ENCODE measurements at places on chromosomes 1 and 21.

DNA sequence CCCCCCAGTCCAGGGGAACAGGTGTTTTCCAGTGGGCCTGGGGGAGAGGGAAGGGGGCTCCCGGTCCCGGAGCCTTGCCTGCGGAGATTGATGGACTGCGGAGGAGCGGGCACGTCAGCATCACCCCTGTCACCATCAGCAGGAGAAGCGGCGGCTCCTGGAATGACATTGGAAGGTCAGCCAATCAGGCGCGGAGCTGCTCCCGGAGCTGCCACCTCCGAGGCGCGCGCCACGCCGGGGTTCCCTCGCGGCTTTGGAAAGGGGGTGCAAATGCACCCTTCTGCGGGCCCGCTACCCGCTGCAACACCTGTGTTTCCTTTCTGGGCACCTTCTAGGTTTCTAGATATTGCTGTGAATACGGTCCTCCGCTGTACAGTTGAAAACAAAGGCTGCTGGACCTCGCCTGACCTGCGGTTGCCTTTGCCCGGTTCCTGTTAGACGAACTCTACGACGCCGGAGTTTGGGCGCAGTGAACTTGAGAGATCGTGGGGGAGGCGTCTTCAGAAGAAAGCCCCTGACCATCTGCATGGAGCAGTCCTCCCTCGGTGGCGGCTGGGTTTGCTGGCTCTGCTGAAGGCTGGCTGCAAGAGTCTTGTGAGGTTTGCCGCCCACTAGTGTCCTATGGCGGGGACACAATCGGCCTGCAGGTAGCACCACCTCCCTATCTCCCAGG, 5.3 kb downstream of the DSCAM start:
- DNase-seq = no peak

DNA sequence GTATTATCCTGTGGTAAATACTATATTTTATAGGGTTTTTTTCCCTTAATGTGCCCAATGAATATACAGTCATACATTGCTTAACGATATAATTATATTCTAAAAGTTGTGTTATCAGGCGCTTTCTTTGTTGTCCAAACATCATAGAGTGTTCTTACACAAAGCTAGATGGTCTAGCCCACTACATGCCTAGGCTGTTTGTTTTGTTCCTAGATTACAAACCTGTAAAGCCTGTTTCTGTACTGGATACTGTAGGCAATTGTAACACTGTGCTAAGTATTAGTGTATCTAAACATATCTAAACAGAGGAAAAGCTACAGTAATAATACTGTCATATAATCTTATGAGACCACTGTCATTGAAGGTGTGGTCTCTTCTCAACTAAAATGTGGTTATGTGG, 242.6 kb upstream of the C1orf105 start:
- DNase-seq = no peak

DNA sequence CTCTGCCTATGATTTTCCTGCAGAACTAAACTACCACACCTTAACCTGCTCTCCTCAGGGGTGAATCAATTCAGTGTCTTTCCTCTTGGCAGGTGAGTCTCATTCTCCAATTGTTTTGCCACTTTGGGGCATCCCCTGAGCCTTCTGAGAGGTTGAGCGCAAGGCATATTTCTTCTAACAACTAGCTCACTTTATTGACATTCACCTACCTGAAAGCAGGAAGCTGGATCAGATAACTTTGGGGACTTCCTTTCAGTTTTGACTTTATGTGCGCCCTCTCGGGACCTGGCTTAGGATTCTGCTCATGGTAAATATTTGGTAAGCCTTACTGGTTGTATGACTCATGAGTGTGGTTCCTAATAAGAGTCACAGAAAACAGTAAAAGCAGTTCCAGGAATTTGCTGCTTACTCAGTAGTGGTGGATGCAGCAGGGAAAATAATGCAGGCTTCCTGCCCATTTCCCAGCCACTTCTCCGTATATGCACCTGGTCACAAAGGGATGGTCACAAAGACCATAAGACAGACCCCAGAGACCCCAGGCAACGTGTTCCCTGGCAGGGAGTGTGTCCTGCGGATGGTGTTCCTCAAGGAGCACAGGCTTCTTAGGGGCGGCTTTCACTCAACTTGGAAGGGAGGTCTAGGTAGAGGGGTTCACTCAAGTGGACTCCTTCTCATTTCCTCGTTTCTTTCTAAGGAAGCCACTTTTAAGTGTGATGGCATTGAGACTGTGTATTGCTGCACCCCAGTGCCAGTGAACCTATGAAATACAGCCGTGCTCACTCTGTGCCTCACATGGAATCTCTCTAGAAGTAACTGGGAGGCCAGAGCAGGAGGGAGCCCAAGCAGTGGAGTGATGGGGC, 22.0 kb upstream of the BATF3 start:
- DNase-seq = peak; percentile 92

DNA sequence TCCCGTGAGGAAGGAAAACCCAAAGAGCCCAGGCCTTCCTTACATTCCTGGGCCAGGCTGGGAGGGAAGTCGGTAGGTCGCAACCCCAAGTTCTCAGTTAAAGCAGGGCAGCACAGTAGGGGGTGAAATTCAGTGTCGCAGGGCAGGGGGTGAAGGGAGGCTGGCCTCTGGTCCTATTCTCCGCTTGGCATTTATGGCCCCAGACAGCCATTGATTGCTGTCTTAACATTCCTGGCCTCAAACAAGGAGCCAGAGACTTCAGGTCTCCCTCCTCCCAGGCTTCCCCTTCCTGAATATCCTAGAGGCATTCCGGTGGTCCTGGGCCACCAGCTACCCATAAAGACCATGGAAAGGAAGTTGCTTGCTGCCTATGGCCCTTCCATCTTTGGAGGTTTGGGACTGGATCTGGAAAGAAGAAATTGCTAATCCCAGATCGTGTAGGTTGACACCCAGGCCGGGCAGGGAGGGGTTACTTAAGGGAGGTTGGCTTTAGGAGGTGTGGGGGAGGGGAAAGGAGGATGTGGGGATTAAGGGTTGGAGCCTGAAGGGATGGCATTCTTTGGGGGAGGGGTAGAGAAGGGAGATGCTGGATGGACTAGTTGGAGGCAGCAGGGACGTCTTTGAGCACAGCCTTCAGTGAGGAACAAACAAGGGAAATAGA, 1.7 kb downstream of the LIN28A start:
- DNase-seq = no peak

DNA sequence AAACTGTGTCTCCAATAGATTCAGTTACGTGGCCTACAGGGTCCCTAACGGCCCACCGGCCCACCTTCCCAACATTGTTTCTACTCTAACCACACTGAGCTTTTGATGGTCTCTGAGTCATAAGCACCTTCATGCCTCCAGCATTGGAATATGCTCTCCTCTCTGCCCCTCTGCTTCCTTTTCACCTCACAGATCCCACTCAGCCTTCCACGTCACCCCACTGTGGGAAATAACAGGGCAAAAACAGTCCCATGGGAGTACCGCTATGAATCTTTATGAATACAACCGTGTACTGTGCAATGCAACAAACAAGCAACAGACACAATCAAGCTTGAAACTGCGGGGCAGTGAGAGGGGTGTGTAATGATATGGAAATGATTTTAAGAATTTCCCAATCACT, 5.3 kb upstream of the SARS1 start:
- no peak for DNase-seq

DNA sequence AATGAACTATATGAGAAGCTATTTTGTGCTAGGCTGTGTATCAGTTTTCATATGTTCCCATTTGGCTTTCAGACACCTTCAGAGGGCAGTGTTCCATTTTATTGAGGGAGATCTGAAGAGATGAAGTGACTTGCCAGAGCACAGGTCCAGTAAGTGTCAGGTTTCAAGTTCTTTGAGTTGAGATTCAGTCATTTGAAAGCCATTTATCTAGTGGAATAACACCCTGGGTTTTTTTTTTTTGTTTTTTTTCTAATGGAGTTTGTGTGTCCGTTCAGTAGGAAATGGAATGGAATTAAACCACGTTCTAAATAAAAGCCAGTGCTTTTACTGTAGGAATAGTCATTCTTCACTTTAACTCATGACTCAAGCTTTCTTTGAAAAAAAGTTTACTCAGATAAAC, 652.9 kb upstream of the USP24 start:
- peak; percentile 52 for DNase-seq

- DNase-seq = peak; percentile 34
Measured at GRCh38 chr1:35544976-35545375, 12.2 kb downstream of the KIAA0319L start.

DNA sequence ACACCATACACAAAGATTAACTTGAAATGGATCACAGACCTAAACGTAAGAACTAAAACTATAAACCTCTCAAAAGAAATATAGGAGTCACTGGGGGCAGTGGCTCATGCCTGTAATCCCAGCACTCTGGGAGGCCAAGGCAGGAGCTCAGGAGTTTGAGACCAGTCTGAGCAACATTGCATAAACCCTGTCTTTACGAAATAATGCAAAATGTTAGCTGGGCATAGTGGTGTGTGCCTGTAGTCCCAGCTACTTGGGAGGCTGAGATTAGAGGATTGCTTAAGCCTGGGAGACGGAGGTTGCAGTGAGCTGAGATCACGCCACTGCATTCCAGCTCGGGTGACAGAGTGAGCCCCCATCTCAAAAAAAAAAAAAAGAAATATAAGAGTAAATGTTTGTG, 46.7 kb upstream of the SERBP1 start:
- no peak for DNase-seq

DNA sequence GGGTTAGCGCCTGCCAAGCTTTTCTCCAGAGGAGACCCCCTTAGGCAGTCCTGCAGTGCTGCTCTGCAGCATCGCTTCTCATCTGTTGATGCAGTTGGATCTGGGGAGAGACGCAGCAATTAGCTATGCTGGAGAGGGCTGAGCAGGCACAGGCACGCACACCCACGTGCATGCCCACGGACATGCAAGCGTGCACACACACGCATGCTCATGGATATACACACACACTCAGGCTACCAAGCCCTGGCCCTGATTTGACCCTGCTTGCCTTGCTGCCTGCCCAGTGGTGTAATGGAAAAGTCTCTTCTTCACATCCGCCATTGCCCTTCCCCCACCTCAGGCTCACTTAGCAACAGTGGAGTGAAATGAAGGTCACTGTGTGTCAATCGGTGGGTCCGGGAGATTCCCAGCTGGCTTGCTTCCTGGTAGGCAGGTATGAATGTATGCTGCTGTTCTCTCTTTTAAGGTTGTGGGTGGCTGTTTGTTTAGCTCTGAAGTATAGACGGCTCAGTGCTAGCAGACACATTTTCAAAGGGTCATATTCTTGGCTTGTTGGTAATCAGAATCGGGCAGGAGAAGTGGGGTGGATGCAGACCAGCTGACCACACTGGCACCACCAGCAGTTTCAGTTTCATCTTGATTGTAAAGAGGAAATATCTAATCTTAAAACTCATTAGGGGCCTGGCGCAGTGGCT, 9.5 kb downstream of the ATP1B1 start:
- DNase-seq = no peak

DNA sequence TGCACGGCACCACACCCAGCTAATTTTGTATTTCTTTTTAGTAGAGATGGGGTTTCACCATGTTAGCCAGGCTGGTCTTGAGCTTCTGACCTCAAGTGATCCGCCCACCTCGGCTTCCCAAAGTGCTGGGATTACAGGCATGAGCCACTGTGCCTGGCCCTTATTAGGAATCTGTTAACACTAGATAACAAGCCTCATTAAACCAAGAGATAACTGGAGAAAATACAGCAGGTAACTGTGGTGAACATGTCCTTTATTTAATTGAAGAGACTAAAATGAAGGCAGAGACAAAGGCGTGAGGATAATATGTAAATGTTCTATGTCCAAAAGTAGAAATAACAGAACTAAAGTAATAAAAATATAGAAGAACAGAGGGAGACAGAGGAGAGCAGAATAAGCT, 71.8 kb upstream of the DNAJC6 start:
- no peak for DNase-seq

DNA sequence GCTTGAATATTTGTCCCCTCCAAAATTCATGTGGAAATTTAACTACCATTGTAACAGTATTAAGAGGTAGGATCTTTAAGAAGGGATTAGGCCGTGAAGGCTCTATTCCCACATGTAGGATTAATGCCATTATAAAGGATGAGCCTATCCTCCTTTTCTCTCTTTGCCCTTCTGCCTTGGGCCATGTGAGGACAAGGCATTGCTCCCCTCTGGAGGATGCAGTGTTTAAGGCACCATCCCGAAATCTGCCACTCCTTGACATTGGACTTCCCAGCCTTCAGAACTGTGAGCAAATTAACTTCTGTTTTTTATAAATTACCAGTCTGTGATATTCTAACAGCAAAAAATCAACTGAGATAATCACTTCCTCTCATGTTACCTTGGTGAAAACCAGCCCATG, 124.4 kb downstream of the TOMM20 start:
- DNase-seq = no peak

DNA sequence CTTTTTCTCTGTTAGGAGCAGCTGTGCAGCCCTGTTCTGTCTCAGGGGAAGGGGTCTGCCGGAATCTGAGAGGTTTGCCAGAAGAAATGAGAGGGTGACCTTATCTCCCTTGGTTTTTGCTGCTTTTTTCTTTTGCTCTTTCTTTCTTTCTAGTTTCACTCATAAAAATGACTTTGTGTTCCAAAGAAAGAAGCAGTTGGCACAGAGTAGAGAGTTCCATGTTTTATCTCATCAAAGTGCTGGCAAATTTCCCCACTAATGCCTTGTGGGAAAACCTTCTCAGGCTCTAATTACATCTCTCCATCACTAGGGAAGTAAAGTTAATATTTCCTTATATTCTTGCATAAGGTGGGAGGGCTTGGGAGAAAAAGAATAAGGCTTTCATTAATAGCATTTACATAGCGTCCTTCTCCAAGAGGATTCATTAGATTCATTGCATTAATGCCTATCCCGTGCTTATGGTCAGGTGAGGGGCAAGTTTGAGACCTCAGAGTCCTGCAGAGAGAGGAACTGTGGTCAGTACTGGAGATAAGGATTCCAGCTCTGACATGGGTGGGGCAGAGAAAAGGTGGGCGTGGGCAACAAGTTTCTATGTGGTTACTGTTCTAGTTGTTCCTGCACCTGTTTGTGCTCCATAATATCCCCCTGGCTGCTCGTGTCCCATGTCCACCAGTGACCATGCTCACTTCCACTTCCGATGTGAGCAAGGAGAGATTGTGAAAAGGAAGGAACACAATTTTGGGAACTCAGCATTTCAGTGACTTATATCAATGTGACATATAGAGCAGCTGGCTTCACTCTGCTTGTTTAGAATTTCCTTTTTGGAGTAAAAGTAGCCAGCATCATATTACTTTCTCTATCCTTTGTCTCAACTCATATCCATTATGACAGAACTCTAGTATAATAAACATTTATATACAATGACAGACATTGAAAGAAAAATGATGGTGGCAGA, 79.5 kb downstream of the DISC1 start:
- no peak for DNase-seq

DNA sequence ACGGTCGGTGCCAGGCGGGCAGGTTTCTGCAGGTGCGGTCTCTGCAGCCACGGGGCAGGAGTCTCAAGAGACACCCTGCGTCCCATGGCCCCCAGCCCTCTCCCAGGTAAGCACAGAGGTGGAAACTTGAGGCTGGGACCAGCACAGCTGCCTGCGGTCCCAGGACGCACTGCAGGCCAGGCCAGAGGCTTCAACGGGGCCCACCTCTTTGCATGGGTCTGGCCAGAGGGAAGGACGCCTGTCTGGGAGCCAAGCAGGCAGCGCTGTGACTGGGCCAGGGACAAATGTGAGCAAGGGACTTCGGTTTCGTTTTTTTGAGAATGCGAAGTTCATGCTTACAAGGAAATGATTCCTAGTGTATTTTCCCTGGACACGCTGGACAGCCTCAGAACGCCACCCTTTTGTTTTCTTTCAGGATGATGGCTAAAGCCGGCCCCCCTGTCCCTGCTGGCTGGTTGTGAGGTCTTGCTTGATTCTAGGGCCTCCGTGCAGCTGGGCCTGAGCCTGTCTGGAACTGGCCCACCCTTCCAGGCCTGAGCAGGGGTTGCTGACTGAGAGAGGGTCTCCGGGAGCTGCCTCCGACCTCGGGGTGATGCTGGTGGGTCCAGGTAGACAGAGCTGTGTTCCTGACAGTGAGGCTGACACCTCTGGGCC, 38.3 kb downstream of the MORN1 start:
- no peak for DNase-seq
